Esophagus mucosa (tissue), 1 donor: ENCODE measurements at places on chromosomes 13 and 19.
A peak's percentile ranks its signal among the peaks of the same experiment; 100 is the strongest.

- ATAC-seq = peak; percentile 92
Observed at GRCh38 chr19:29831041-29831548, 19.3 kb downstream of the CCNE1 start.

DNA sequence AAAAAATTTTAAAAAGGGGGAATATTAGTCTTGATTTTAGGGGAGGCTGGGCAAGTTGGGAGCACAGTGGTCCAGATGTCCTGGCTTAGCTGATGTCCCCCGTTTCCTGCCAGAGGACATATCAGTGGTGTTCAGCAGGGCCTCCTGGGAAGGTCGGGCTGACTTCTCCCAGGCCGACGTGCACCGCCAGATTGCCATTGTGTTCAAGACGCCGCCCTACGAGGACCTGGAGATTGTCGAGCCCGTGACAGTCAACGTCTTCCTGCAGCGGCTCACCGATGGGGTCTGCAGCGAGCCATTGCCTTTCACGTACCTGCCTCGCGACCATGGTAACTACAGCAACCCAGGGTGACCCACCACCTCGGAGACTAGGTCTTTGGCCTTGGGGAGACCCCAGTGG is 6.4 kb upstream of the CLASRP start:
- no peak for ATAC-seq

GRCh38 chr19:1211494-1212234 is 6.1 kb downstream of the STK11 start:
- no peak for ATAC-seq

DNA sequence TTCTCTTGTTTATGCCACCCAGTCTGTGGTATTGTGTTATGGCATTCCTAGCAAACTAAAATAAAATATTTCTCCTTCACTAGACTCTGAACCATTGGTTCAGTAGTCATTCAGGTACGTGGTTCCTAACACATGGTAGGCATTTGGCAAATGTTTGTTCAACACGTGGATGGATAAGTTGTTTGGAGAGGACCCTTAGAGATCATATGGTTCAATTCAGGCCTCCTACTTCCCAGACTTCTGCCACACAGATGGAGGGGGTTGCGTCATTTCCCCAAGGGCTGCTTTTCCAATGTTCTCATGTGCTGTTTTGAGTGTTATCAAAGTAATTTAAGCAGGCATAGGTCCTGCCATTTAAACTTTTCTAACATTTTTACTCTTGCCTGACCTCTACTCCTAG is 6.7 kb downstream of the CXCL17 start:
- ATAC-seq = no peak

- ATAC-seq = peak; percentile 76
Observed at GRCh38 chr19:19429361-19429760, 23.9 kb downstream of the GATAD2A start.

- no peak for ATAC-seq
Observed at GRCh38 chr13:33953781-33954180, 135.8 kb downstream of the RFC3 start.

GRCh38 chr13:97914540-97914939 is 38.9 kb upstream of the IPO5 start:
- ATAC-seq = no peak

- ATAC-seq = no peak
Observed at GRCh38 chr13:67664502-67664901, 434.4 kb upstream of the PCDH9 start.

DNA sequence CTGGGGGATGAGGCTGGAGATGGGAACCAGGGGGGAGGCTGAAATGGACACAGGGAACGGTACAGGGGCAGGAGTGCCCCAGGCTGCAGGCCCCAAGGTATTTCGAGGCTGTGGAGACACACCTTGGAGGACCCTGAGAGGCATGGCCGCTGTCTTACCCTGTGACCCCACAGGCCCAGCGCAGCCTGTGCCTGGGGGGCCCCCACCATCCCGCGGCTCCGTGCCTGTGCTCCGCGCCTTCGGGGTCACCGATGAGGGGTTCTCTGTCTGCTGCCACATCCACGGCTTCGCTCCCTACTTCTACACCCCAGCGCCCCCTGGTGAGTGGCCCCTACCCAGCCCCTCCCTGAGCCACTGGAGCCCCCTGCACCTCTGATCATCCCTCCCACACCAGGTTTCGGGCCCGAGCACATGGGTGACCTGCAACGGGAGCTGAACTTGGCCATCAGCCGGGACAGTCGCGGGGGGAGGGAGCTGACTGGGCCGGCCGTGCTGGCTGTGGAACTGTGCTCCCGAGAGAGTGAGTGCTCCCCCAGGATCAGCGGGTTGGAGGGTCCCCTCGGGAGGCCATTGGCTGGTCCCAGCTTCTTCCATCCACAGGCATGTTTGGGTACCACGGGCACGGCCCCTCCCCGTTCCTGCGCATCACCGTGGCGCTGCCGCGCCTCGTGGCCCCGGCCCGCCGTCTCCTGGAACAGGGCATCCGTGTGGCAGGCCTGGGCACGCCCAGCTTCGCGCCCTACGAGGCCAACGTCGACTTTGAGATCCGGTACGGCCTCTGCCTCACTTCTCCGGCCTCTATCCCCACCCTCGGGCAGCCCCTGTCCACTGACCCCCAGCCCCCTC is 16.9 kb upstream of the SPIB start:
- no peak for ATAC-seq

GRCh38 chr19:44278181-44278690 is 18.6 kb downstream of the ZNF233 start:
- no peak for ATAC-seq

GRCh38 chr19:31257426-31258130 is 91.7 kb downstream of the TSHZ3 start:
- ATAC-seq = no peak

DNA sequence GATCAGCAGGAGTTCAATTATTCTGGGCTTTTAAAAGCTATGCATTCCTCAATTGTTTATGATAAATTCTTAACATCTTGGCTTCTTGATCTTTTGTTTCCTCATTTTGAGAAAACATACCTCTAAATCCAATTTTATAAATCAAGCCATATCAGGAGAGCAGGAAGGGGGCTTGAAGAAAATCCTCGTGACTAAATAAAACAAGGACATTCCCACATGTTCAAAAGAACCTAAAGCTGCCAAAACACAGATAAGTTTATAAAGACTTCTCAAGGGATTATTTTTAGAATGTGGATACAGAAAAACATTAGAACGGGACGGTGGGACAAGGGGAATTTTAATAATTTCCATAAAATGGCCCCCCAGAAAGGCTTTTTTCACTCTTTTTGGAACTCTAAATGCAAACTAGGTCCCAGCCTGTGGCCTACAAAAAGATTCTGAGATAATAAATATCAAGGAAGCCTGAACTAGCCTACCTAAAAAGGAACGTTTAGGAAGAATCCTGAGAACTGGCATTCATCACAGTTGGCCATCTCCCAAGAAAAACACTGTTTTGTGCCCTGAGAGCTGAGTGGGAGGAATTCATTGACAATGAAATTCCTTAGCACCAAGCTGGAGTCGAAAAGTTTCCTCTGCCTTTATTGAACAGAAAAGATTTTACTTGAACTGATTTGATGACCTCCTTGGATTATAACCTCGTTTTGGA is 30.1 kb downstream of the ZAR1L start:
- no peak for ATAC-seq

GRCh38 chr13:78659732-78660494 is 958 bp upstream of the OBI1 start:
- no peak for ATAC-seq

GRCh38 chr13:23817136-23817535 is 72.1 kb downstream of the MIPEP start:
- ATAC-seq = no peak

DNA sequence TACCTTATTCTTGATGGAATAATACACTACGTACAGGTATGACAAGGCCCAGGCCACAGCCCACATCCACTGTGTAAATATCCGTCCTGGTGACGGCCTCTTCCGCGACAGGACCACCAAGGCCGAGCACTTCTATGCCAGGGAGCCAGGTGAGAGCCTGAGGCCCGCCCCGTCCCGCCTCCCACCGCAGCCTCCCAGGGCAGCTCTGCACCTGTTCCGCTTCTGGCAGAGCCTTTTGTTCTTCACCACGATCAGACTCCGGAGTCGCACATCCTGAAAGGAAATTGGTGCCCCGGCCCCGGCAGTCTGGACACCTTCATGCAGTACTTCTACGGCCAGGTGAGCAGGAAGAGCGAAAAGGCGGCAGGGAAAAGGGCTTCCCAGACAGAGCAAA is 10.6 kb upstream of the ZNF358 start:
- ATAC-seq = no peak

- no peak for ATAC-seq
Observed at GRCh38 chr19:29876414-29876813, 64.6 kb downstream of the CCNE1 start.

DNA sequence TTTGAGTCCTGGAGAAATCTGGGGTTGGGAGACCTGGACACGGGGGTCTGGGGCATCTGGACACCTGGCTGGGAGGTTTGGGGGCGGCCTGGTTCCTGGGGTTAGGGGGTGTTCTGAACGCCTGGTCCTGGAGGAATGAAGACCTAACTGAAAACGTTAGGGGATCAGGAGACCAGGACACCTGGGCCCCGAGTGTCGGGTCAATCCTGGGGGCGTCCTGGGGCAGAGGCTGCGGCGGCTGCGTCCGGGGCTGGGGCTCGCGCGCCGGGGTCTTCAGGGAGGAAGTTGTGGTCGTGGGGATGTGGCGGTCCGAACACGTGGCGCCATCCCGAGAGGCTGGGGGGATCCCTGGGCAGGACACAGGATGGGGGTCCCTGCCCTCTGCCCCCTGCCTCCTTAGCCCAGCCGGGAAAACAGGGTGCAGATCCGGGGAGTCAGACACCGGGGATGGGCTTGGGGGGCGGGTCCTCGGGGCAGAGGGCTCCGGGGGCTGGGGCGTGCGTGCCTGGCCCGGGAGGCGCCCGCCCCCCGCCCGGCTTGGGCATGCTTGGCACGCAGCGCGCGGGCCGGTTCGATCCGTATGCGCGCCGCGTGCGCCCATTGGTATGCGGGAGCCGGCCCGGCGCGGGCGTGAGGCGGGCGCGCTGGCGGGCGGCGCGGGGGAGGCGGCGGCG is 632 bp downstream of the NPAS1 start:
- ATAC-seq = no peak

- no peak for ATAC-seq
Observed at GRCh38 chr13:74966814-74967424, 515.0 kb downstream of the TBC1D4 start.

DNA sequence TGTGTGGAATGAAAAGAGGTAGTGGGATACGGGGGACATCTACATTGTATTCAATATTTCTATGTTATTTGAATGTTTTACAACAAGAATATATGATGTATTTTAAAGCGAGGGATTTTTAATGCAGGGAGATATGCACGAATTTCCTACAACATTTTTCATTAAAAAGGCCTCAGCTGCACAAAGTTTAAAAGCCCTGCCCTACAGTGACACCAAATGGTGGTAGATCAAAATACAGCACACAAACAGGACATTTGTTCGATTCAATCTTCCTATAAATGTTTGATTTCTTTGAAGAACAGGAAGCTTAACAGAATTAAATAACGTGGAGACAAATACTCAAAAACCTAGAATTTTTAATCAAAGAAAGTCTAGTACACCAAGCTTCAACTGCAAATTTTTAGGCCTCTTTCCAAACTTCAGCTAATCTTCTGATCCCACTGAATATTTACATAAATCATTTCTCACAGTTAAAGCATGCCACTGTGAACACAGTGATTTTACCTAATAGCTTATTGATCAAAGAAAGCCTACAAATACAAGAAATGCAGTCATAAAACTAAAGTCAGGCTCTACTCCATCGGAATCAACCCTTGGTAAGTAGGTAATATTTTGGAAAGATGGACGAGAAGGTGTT is 257.2 kb downstream of the DIAPH3 start:
- no peak for ATAC-seq
